ENCODE measurements at places on chromosomes 4 and X.

- DNase-seq = no peak
Observed at GRCh38 chr4:76342803-76343202, 36.3 kb downstream of the STBD1 start.

GRCh38 chr4:94519019-94519418, 67.3 kb downstream of the PDLIM5 start:
- DNase-seq = no peak

GRCh38 chr4:146095860-146096259, 79.7 kb upstream of the LSM6 start:
- DNase-seq = no peak

DNA sequence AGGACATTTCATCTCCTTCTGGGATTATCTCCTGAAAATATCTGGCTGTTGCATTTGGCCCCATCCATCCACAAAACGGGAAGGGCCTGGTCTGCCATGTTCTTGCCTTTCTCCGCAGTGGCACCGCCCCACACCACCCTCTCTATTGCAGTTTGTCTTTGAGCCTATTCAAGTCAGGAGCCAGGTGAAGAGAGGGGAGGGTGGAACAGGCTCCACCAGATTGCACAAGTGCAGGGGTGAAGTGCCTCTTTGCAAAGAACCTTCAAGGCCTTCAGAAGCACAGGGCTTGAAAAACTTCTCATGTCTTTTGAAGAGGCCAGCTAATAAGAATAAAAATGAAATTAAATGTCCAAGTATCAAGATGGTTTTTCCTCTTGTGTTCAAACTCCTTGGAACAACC, 28.7 kb downstream of the RS1 start:
- DNase-seq = no peak

DNA sequence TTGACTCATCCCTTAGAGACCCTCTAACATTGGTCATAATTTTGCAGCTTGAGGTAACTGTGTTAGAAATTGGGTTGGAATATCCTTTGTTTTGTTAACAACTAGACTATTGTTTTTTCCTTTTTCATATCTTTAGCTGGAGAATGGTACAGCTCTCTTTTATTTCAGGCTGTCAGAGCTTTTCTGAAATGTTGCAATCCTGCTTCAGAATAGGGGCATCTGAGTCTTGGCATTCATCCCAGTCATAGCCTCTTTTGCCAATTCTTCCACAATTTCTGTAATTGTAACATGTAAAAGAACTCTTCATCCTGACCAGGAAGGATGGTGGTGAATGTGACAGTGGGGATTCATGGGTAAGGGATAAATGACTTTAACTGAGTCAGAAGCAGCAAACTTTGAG, 128.7 kb downstream of the FHIP1A start:
- DNase-seq = no peak

GRCh38 chr4:154559494-154560418, 3.1 kb upstream of the FGB start:
- DNase-seq = no peak

- DNase-seq = no peak
Observed at GRCh38 chrX:131084145-131084544, 26.0 kb downstream of the ARHGAP36 start.

DNA sequence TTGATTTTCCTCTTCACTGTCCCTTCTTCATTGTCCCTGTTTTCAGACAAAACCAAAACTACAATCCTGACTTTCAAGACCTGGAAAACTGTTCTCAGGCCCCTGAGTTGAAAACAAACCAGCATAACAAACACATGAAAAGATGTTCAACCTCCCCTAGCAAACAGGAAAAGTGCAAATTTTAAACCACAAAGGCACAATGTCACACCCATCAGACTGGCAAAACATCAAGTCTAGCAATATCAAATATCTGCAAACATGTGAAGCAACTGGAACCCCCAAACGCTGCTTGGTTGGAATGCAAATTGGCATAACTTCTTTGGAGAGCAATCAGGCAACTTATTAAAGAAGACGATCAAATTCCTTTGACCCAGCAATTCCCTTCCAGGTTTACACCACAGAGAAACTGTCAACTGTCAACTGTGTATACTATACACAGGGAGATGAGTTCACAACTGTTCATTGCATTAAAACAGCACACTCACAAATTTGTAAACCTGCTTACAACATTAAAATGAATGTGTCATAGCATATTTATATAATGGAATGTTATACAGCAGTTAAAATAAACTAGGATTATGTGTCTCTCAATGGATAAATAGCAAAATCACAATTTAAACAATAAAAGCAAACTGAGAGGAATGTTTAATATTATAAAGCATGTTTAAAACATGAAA, 7.0 kb downstream of the USP46 start:
- no peak for DNase-seq

- DNase-seq = no peak
Observed at GRCh38 chr4:3711183-3712111, 54.7 kb upstream of the ADRA2C start.

- DNase-seq = no peak
Observed at GRCh38 chrX:78979789-78980464, 34.7 kb downstream of the P2RY10 start.

DNA sequence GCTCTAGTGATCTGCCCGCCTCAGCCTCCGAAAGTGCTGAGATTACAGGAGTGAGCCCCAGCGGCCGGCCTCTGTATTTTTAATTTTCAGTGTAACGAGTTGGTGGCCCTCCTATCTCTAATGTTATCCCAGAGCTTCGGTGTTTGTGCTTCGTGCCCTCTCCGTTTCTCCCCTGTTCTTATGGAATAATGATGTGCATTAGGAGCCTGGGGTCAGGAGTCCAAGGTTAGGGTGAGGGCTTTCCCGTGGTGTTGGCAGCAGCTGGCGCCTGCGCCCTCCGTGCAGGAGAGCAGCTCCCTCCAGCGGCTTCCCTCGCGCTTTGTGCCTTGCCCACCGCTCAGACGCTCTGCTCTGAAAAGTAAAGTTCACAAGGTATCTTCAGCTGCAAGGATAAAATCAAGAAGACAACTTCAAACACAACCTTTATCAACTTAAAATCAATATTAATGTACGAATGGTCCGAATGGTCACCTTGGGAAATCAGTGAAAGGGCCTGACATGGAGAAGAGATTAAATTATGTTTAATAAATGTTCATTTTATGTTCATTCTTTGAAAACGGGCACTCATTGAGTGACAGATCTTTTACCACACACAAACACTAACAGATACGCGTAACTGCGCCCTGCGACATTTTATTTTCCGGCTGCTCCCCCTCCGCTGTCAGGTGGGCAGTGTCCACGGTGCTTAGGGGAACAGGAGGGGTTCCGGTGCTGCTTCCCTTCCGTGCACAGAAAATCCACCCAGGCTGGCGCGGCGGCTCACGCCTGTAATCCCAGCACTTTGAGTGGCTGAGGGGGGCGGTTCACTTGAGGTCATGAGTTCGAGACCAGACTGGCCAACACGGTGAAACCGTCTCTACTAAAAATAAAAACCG, 62.4 kb downstream of the TRAPPC11 start:
- DNase-seq = peak; percentile 67

- DNase-seq = no peak
Observed at GRCh38 chr4:181150191-181150590, 1093.0 kb upstream of the TENM3 start.

DNA sequence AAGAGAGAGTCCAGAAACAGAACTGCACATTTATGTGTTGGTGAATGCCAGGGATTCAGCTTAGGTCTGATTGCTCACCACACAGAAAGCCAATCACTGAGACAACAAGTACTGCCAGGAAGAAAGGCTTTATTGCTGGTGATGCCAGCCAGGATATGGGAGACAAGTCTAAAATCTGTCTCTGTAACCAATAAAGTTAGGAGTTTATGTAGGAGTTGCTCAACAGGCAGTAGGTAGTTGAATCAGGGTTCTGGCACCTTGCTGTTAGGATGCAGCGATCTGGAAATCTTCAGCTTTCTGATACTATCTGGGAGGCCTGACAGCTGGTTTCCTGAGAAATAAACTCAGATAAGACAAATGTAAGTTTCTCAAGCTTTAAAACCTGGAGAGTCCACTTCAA, 120.2 kb upstream of the ENPP6 start:
- DNase-seq = no peak

DNA sequence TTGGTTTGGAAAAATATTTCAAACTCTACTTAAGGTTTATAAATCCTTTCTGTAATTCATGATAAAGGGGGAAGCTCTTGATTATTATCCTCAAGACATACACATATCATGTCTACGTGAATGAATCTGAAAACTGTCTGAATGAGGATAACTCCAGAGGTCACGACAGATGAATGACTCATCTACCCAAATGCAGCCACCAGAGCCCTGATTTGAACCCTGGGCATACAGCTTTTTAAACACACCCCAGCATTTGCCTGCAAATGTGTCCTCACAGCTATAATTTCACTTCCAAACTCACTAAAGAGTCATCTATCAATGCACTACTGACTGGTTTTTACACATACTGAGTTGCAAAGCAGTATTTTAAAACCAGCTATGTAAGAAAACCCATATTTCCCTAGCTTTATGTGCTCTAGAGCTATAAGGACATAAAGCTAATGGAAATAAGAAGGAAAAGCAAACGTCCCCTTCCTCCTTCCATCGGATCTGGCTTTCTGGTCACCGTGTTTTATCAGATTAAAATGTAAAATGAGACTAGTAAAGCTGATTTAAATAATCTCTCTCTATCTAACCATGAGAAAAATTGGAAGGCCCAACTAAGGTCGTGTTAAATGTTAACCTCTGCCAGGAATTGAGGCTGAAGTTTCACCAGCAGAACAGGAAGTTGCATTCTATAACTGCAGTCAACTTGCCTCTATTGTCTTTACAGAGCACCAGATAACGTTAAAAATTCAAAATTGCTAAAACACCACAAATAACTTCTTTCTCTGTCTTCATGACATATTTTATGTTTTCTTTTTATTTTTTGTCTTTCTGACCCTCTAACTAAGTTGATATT, 63.1 kb upstream of the SPP1 start:
- DNase-seq = no peak

- no peak for DNase-seq
Observed at GRCh38 chr4:133865612-133866327, 335.8 kb downstream of the PABPC4L start.

DNA sequence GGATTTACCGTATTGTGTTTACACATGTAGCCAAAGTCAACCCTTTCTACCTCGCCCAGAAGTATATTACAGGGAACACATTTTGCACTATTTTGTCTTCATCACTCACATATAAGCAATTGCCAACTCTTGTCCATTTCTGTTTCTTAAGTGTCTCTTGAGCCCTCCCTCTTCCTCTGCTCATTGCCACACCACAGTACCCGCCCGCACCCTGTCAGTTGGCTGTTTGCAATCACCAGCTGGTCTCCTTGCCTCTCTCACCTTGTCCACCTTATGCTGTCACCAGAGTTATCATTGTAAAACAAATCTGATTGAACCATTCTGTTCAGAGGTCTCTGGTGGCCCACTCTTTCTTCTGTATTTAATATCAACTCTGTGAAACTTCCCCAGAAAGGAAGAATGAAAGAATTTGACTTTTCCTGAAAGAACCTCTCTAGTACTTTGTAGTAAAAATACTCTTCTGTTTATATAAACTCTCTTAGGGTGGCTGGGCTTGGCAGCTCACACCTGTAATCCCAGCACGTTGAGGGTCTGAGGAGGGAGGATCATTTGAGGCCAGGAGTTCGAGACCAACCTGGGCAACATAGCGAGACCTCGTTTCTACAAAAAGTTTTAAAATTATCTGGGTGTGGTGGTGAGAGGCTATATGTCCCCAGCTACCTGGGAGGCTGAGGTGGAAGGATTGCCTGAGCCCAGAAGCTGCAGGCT, 50.2 kb downstream of the ING2 start:
- DNase-seq = no peak

DNA sequence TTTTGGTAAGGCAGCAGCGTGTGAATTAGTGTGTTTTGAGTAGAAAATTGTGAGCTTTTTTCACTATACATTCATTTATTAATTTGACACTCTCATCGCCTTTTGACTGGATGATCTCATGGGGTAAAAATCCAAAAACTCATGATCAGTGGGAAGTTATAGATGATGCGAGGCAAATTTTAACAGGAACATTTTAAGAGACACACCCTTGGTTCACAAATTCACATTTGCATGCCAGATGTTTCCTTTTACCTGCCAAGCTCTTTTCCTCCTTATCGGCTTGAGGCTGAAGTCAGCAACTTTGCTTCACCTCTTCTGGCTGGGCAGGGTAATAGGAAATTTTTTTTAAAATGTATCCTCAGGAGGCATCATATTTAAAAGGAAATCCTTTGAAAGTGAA, 318.0 kb upstream of the HS3ST1 start:
- no peak for DNase-seq

DNA sequence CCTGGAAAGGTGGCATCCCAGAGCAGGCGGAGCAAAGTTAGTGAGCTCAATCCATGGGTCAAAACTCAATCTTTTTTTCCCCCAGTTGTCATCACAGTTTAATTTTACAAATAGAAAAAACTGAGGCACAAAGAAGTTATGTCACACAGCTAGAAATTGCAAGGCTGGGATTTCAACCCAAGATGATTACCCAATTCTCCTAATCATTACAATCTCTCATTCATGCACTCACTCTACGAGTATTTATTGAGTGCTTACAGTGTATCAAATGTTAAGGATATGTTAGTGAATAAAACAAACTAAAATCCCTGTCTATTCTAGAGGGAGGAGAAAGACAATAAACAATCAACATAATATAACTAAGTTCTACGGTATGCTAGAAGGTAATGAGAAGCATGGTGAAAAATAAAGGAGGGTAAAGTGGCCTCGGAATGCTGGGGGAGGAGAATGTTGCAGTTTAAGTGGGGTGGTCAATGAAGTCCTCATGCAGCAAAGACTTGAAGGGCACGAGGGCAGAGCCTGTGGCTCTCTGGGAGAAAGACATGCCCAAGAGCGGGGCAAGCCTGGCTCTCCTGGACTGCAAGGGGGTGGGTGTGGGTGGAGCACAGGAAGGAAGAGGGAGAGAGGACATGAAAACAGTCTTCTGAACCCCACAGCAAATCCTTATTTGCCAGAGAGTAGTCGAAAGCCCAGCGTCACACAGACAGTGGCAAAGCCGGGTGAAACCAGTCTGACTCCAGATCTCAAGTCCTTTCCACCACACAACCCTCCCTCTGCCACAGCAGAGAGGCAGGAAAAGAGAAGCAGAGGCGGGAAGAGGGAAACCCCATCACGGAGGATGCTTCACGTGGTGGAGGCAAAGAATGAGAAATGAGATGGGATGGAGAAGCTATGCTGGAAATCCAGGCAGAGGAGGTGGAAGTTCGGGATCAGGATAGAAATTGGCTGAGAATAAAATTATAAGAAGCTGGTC, 48.3 kb downstream of the RAB33B start:
- no peak for DNase-seq

DNA sequence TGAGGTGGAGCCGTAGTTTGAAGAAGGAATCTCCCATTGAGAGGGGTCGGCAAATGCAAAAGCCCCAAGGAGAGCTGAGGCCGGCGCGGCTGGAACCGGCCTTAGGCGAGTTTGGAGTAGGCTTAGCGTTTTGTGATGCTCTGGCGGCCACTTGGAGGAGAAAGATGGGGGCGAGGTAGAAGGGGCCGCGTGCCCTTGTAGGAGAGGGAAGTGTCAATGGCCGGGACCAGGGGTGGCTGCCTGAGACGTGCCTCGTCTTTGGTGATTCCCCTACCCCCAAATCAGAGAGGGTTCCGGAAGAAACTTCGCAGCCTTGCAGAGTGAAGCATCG, 11.7 kb downstream of the MSX1 start:
- DNase-seq = no peak

- DNase-seq = no peak
Observed at GRCh38 chr4:133102043-133102442, 47.1 kb upstream of the PCDH10 start.

GRCh38 chr4:123412700-123413512, 16.3 kb downstream of the SPRY1 start:
- no peak for DNase-seq

Measured in stimulated activated naive CD8-positive, alpha-beta T cell treated with anti-CD3 and anti-CD28 coated beads, Interleukin-15, Interleukin-2, amounts not matched to agents 100 U/mL and 50 U/mL, for 24 hours (primary cell).